ENCODE measurements at places on chromosomes 6 and 20. TPM values are rescaled to one million over a fixed set of nuclear protein-coding genes. Genes with fewer than 3 reads are reported as not detected.

DNA sequence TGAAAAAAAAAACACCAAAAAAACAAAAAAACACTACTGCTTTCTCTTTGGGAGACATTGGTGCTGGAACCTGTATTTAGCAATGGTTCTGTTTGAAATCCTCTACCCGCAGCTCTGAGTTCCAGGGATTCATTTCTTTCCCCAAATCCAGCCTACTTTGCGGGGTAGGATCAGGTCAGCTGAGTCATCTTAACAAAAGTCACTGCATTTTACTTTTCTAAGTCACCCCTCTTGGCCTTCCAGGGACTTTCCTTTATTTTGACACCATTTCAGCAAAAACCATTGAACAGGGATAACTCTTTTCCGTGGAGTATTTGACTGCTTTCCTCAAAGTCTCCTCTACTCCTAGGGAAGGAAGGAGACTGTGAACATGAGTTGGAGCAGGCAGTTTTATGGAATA lies 837.6 kb downstream of the MAFB start:
- H3K27me3 ChIP-seq, result no peaks in the 10 kb centered on the region
- H3K36me3 ChIP-seq, result no peaks in the 10 kb centered on the region
- DNase-seq, result no peak
- H3K4me3 ChIP-seq, result no peak overlapping the region
- H3K27ac ChIP-seq, result no peak overlapping the region
- peaks cover 15% of the 10 kb centered on the region for H3K4me1 ChIP-seq

- H3K4me1 ChIP-seq, result no peaks in the 10 kb centered on the region
- no peaks in the 10 kb centered on the region for H3K36me3 ChIP-seq
- no peaks in the 10 kb centered on the region for H3K27me3 ChIP-seq
- H3K4me3 ChIP-seq, result no peak overlapping the region
- H3K27ac ChIP-seq, result no peak overlapping the region
- no peak for DNase-seq
Measured at GRCh38 chr6:39362487-39362865, 40.0 kb upstream of the KCNK16 start.

FKBP1C gene
- not detected for total RNA-seq

MLN gene
- not detected for total RNA-seq

MYCT1 gene
- 13.6 TPM for total RNA-seq

RBPJL gene
- not detected for total RNA-seq

GPANK1 gene
- total RNA-seq, result 18.8 TPM

All from tibial nerve (tissue), 4 donors.